IPS-NIHi11 (cell line): ENCODE measurements at places on chromosomes 11 and 22.
A peak's percentile ranks its signal among the peaks of the same experiment; 100 is the strongest.

DNA sequence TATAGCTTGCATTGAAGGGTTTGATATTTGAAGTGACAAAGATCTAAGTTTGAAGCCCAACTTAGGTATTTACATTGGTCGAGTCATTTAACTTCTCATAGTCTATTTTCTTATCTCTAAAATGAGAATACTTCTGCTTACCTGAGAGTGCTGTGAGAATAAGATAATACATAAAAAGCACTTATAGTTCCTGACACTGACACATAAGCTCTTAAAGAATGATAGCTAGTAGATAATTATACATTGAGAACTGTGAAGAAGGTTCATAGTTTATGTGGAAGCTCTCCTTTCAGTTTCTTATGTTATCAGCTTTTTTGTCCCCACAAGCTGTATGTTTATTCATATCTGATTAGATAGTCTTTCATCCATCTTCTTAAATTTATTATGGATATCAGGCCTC, 4.8 kb downstream of the PPME1 start:
- DNase-seq, result no peak

DNA sequence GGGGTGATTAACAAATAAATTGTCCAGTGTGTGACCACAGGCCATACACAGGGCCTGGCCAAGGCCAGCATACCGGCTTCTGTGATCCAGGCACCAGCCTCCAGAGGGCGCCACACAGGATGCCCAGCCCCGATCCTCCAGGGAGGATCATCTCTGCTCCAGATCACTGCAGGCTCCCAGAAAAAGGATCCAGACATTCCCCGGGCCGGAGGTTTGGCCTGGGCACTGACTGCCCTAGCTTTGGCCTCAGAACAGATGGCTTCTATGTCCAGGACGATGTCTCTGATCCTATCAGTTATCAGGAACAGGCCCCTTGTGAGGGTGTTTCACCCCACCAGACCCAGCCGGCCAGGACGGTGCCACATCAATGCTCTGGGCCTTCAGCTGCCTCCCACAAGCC, 74.5 kb upstream of the LMO1 start:
- DNase-seq, result peak; percentile 88

DNA sequence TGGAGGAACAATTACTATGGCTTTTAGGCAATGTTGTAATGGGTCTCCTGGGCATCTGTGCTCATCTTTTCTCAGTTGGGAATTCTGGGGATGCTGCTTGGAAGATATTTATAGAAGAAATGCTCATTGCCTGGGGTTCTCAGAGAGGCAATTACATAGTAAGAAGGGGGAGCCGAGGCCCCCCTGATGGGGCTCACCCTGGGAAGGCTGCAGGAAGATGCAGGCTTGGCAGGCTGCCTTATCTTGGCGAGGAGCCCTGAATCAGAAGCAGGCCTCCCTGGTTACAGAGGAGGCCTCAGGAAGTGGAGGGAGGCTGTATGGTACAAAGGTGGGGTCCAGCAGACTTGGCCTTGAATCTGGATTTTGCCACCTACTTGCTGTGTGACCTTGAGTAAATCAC, 60.6 kb upstream of the CRYBB3 start:
- DNase-seq, result no peak

DNA sequence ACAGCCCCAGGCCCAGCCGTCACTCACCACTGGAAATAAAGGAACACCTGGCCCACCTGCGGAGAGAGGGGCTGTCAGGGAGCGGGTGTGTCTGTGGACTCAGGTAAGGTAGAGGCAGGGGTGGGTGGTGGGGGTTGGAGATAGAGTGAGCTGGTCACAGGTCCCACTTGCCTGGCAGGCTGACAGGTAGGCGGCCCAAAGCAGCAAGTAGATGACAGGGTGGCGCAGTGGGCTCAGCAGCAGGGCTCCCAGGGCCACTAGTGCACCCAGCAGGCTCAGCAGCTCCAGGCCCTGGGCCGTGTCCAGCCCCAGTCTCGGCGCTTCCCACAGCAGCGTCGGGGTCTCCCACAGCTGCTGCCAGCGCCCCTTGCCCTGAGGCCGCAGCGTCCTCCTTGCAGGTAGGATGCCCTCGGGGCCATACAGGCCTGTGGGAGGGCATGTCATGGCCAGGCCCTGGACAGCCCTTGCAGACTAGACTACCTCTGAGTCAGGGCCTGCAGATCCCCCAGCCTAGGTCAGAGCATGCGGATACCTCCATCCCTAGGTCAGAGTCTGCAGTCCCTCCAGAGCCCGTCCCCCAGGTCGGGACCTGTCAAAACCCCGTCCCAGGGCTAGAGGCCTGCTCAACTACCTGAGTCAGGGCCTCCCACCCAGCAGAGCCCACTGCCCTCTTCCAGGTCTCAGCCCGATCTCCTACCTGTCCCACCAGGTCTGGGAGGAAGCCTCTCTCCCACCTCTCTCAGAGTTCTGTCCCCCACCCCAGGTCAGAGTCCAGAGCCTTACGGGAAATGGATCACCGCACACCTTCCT, 686 bp downstream of the LMF2 start:
- peak; percentile 43 for DNase-seq

DNA sequence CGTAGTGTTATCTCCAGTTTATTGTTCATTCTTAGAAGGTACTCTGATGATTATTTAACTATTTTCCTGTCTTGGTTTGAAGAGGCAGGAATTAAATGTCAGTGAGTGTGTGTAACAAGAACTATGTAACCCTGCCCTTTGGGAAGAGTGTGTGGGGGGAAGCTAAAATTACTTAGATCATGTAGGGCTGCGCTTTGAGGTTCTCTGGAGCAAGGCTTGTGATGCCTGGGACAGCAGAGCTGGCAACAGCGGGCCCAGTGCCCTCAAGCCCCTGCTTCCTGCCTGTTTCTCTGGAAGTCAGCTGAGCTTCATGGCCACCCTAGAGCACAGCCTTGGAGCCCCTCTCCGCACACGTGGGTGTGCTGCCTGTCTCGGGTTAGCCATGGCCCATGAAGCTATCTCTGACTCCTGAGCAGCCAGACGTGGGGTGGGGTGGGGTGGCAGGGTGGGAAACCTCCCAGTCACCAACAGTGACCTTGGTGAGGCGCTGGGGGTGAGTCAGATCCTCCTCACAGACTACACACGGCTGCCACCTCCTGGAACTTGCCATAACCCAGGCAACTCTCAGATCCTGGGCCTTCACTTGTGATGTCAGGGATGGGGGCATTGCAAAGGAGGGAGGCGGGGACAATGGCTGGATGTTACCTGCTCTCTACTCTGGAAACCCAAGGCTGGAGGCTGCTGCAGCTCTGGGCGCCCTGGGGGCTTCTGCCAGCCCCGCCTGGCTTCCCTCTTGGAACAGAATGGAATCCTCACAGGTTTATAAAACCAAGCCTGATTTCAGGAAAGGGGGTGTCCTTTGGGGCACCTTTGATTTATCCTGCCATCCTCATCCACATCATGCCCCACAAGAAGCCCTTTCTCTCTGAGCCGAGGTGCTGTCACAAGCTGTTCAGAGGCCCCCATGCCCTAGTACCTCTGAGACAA, 88.6 kb downstream of the SNX19 start:
- DNase-seq, result peak; percentile 85

DNA sequence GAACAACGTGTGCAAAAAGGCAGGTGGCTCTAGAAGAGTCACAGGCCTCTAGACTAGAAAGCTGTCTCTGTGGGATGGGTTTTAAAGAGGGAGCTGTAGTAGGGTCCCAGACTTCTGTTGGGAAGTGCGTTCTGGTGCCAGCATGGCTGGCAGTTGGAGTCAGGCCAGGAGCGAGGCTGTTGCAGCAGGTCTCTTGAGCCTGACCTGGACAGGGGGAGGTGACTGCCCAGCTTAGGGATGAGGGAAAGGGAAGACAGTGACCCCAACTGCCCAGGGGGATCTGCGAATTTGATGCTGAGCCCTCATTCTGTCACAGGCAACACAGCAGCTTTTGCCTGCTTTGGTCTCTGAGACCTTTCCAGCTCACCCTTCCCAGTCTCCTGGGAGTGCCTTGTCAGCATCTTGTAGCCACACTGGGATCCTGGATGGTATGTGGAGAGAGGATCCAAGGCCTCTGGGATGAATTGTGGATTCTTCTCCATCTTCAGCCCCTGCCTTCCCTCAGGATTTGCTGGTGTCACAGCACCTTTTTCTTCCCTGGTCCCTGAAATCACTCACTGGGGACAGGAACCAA, 3.4 kb downstream of the TSKU start:
- no peak for DNase-seq

- no peak for DNase-seq
Measured at GRCh38 chr22:50308986-50309600, 1.6 kb upstream of the PLXNB2 start.

DNA sequence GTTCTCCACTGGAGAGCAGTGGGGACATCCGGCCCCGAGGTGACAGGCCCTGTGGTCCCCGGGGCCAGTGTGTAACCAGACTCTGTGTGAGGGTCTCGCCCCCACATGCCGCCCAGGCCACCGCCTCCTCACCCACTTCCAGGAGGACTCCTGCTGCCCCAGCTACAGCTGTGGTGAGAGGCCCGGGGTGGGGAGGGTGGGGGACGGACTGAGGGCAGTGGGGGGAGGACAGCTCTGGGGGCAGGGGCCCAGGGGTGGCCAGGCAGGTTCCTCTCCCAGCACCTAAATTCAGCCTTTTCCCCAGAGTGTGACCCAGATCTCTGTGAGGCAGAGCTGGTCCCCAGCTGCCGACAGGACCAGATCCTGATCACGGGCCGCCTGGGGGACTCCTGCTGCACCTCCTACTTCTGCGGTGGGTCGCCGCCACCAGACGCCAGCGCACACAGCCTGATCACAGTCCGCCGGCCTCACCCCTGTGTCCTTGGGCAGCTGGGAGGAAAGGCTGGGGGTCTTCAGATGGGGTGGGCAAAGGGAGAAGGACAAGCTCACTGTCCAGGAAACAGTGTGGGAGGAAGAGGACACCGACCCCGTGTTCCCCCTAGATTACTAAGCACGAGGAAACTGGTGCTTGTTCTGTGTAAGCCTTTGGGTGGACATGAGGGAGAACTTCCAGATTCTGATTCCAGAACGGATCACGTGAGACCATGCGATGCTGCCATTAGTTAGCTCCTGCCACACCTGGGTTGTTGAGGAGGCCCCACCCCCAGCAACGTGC, 84.4 kb upstream of the MYOD1 start:
- DNase-seq, result no peak

DNA sequence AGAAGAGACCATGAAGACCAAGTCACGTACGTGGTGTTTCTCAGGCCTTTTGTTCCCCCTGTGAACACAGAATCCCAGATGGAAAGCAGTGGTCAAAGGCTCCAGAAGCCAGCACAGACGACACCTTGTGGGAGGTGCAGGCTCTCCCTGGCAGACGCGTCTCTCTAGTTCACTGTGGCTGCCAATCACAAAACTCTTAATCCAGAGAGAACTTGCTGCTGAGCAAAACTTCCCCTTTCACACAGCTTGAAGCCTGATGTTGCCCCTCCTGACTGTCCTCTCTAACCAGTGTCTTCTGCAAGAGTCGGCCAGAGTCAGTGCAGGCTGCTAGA, 67.1 kb downstream of the PIWIL3 start:
- peak; percentile 53 for DNase-seq

DNA sequence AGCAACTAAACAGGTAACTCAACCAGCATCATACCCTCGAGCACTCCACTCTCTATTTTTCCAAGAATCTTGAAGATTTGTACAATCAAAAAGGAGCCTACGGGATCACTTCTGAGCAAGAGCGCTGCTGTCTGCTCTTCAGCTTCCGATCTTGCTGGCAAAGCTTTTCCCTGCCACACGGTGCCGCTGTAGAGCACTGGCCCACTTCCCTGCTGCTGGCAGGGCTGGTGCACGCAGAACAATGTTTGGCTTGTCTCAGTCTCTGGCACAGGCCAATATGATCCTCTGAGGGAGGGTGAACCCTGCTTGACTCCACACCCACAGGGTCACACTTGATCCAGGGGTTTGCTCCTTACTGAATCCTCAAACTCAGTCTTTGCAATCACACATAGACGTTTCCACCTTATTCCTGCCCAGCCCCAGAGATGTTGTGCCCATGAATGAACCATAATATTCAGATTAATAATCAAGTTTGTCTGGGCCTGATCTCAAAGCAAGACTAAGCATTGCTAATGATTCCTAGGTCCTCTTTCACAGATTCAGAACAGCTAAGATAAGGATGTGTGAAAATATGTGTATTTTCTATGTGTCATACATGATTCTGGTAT, 536.6 kb downstream of the SOX6 start:
- peak; percentile 72 for DNase-seq

- no peak for DNase-seq
Measured at GRCh38 chr11:61543606-61544306, 35.2 kb downstream of the LRRC10B start.

- DNase-seq, result no peak
Measured at GRCh38 chr11:121581607-121582006, 128.8 kb upstream of the SORL1-AS1 start.

- no peak for DNase-seq
Measured at GRCh38 chr11:39690856-39691255, 1768.6 kb downstream of the LRRC4C start.

GRCh38 chr11:66904055-66904454, 47.2 kb downstream of the LRFN4 start:
- DNase-seq, result no peak

DNA sequence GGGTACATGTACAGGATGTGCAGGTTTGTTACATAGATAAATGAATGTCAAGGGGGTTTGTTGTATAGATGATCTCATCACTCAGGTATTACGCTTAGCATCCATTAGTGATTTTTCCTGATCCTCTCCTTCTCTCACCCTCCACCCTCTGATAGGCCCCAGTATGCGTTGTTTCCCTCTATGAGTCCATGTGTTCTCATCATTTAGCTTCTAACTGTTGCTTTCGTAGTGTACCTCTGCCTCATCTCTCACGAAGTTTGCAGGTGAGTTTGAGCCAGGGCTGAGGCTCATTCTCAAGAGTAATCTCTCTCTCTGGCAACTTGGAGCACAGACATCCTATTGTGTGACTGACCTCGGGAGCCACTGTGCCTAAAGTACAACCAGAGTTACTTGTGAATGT, 4.7 kb upstream of the HBE1 start:
- no peak for DNase-seq
